Fibroblast of mammary gland (primary cell): ENCODE measurements at places on chromosomes 6 and 20.
A peak's percentile ranks its signal among the peaks of the same experiment; 100 is the strongest.

GRCh38 chr6:64803470-64804166 is 903.4 kb downstream of the EYS start:
- no peak for DNase-seq

- DNase-seq: no peak
Measured at GRCh38 chr6:135073756-135074393, 19.3 kb upstream of the HBS1L start.

DNA sequence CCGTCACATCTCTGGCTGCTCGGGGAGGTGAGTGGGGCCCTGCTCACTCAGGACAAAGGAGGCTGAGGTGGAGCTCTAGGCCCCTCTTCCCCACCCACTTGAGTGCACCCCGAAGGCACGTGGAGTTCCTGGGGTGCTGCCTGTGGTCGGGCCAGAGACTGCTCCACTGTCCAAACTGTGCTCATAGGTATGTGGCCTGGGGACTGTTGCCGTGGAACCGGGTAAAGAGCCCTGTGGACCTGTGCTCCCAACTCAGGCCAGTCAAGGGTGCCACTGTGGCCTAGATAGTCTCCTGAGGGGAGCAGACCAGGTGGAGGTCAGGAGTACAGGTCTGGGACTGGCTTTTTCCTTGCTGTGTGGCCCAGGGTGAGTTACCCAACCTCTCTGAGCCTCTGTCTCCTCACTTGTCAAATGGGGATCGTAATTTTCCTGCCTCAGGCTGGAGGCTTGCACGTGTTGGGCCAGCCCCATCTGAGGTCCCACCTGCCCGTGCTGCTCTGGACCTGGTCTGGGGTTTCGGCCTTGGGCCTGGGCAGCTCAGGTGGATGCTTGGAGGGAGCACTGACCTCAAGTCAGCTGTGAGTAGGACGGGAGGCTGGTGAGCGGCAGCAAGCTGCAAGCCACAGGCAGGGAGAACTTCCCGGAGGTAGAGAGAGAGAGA is 12.4 kb upstream of the NPBWR2 start:
- DNase-seq: peak; percentile 3

DNA sequence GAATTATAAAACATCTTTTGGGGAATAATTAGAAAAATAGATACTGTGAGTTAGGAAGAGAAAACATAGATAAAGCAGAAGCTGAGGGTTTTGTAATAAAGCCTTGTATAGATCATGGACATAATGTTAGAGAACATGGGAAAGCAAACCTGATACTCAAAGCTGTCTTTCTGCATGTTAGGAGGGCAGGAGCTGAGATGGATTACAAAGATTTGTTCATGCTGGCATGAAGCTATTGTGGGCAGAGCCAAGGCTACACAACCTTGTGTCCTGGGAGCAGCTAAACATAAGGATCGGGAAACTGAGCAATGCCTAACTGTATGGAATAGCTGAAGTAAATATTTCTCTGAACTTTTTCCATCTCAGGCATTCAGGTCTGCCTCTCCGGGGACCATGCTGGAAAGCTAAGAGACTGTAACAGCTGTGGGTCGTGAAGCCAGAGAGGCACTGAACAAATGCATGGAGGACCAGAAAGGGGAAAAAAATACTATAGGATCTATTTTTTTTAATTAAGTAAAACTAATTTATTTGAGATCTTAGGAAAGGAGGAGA is 28.2 kb upstream of the CNKSR3 start:
- no peak for DNase-seq

DNA sequence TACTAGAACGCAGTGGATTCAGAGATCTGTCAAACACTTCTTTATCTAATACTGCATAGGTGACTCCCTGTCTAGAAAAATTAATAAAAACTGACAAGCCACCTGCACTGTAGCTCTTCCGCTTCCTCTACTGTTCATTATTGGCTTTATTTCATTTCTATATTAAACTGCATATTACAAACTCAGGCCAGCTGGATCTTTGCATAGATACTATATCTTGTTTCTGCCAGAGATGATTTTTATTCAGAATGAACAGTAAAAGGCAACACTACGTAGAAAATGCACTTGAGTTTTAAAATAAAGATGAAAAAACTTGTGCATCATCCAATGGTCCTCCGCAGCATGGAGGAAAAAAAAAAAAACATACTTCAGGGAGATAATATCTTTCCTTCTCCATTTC is 508.3 kb downstream of the PRKN start:
- no peak for DNase-seq
